Stimulated activated CD8-positive, alpha-beta memory T cell treated with anti-CD3 and anti-CD28 coated beads, Interleukin-12 subunit alpha, Interleukin-12 subunit beta, amount 100 ng/mL, for 1 hour (primary cell): ENCODE measurements at places on chromosomes 7 and 10.

DNA sequence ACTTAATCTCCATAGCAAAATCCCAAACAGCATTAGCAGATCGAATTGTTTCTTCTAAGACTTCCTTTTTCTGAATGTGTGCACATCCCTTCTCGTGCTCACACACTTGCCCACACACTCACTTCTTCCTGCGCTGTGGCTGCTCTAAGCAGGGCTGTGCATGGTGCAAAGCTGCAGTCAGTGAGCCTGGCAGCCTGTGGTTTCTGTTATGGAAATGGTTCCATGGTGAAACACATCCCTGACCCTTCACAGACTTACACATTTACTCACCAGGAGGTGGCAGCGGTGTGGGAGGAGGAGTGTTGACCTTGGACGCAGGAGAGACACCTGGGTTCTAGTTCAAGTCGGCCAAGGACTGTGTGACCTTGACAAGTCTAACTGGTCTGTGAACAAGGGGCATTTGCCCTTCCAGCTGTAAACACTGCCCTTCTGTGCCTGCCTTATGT lies 24.9 kb downstream of the MTURN start:
- no peak for DNase-seq

GRCh38 chr7:118169146-118169545 lies 14.8 kb upstream of the LSM8 start:
- no peak for DNase-seq

GRCh38 chr7:148182264-148182663 lies 408.3 kb upstream of the C7orf33 start:
- DNase-seq, result no peak

DNA sequence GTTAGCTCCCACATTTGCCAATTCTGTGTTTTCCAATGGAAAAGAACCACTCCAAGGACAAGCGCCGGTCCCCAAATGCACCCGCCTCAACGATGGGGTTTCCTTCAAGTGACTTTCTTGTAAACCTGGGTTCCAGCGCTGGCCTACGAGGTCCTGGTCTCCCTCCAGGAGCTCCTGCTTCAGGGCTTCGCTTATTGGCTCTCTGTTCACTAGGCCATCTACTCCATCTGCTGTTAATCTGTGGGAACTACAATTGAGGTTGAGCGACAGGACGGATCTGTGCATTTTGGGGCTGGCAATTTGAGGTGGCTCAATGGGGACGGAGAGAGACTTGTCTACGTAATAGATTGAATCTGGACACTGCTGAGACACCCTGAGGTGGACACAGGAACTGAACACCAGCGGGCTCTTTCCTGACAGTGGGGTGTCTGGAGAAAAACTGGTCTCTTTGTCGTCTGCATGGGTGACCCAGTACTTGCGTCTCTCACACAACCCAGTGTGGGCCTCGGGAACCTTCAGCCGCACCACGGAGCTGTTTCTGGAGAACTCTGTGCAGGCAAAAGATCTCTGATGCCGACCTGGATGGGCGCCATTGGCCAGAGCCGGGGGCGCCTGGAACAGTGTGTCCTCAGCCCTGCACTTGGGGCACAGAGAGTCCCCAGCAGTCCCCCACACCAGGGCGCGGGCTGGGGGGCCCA lies 115.9 kb upstream of the ADAM12 start:
- DNase-seq, result no peak

DNA sequence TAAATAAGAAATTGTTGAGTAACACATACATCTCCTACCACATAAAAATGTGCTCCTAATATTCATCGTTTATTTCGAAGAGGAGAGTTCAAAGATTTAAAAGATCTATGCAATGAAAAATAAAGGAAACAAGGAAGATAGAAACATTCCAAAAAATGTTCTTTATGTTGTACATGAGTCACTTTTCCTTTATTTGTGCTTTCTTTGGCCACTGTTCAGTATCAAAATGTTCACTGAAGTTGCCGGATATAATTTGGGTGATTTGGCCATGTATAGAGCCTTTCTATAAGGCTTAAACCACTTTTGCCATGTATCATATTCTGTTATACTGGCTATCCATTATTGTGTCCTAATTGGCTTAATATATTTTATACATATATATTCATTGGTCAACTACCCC lies 62.9 kb upstream of the PRR15 start:
- DNase-seq, result no peak
